ENCODE measurements at places on chromosomes 16 and 17. TPM values are rescaled to one million over a fixed set of nuclear protein-coding genes. Genes with fewer than 3 reads are reported as not detected.

DNA sequence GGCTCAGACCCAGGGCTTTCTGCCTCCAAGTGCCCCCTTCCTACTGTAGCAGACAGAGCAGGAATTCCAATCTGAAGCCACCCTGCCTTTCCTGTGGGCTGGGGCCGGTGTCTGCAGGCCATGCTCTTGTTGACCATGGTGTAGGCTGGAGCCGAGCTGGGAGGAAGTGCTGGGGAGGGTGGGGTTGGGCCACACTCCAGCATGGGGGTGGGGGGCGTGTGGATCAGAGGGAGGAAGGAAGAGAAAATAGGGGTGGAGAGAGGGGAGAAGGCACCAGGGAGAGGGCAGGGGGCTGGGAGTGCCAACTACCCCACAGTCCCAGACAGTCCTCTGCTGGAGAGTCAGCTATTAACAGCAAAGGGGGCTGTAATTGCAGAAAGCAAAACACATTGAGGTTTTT, 54.3 kb upstream of the JPH3 start:
- ATAC-seq = no peak

GRCh38 chr17:20133517-20133916, 124.4 kb downstream of the SPECC1 start:
- no peak for ATAC-seq

DNA sequence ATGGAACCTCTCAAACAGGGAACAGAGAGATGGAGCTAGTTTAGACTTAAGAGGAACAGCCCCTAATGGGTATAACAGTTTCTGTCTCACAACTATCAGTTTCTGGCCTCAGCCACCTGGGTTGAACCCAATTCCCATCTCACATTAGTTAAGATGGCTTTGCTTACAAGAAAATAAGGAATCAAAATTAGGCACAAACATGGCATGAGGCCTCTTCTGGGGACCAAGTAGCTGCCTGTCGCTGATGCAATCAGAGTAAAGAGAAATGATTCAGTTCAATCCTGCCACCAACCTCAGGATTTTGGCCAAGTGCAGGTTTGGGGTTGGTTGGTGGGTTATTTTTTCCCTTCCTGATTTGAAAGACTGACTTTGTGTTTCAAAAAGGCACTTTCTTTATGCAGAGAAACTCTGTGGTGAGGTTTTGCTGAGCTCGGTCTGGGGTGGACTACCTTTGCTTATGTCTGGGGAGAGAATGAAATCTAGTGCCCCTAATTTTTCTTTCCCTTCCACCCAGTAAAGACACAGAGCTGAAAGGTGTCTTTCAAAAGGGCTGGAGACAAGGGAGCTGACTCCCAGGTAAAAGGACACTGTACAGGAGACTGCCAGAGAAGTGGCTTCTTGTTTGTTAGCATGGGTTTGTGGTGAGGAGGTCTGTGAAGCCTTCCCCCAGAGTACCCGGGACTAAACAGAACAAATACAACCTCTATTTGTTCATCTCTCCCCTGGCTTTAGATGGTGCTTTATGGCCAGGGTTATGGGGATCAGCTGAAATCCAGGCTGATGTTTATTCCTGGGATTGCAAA, 44.8 kb upstream of the NFAT5 start:
- ATAC-seq = no peak

DNA sequence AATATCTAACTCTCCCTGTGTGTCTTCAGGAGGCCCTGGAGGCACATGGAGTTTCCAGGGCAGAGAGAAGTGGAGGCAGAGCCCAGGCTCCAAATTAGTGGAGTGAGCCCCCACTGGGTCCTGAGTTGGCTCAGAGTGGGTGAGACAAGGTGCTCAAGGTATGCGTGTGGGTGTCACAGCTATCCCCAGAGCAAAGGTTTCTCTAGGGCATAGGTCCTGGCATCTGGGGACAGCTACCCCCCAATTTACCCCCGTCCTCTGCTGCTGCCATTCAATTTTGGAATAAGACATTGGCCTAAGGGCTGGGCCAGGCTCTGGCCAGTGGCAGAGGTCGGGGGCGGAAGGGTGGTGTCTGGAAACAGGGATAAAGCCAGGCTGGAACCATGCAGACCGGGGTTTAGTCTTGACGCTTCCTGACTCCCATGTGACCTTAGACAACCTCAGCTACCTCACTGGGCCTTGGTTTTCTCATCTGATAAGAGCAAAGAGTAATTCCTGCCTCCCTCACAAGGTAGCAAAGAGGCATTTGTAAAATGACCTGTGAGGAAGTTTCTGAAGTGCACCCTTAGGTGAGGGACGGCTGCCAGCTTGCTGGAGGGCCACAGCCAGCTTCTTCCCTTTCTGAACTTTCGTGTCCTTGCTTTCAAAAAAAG, 78.2 kb upstream of the TMEM97 start:
- ATAC-seq = no peak

RNF112 gene
- 7.6 TPM for total RNA-seq

GRCh38 chr17:49438436-49439278, 24.0 kb upstream of the PHB1 start:
- no peak for ATAC-seq

SDR42E1 gene
- 2.0 TPM for total RNA-seq

DNA sequence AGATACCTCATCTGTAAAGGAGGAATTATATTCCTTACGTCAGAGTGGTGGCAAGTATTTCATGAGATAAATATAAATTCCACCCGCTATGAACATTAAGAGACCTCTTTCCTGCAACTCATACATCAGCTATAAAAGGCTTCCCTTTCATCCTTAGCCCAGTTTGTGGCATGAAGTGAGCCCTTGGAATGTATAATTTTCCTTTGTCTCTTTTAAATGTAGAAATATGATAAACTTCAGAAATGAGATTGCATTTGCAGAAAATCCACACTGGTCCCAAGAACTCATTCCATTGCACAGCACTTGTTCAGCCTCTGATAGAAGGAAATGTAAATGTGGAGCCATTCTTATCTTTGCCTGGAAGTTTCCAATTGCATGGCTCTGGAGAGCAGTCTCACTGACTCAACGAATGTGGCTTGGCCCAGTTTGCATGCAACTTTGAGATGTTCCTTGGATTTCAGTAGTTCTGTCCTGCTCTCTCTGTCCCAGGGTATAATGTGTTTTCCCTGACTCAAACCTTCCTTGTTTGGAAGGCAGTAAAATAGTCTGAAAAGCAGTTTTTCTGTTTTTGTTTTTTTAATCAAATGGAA, 746.4 kb downstream of the CDH11 start:
- no peak for ATAC-seq

- ATAC-seq = no peak
These were observed 415.9 kb downstream of the CA10 start for GRCh38 chr17:51742571-51742970.

- ATAC-seq = peak; percentile 42
These were observed 9.5 kb upstream of the TEKT3 start for GRCh38 chr17:15350777-15351477.

DNA sequence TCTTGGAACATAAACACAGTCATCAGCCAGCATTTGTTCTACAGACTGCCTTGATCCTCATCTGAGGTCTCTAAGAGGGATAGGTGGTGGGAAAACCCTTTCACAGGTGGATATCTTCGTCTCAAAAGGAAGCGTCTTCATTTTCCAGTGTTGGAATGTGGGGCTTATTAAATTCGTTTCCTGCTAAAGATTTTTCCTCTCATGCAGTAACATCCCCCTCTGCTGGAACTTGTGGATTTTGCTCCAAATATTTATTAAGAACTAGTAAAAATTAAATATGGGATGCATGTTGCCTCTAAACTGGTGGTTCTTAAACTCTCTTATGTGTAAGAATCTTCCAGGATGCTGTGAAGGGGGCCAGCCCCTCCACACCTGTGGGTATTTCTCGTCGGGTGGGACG, 20.1 kb upstream of the MLYCD start:
- ATAC-seq = no peak

DNA sequence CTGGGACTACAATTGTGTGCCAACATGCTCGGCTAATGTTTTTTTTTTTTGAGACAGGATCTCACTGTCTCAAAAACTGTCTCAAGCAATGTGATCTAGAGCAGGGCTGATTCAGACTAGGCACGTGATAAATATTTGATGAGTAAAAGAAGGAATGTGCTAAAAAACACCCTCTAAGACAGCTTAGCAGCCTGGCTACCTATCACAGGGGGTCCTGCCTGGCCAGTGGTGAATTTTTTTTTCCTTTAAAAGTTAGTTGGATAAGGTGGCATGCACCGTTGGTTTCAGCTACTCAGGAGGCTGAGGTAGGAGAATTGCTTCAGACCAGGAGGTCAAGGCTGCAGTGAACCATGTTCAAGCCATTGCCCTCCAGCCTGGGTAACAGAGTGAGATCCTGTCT, 14.8 kb upstream of the GPATCH8 start:
- ATAC-seq = no peak

GRCh38 chr16:71287911-71288310, 1.3 kb downstream of the CMTR2 start:
- no peak for ATAC-seq

SCARF1 gene
- 16.8 TPM for total RNA-seq

CLEC18C gene
- not detected for total RNA-seq

All from gastroesophageal sphincter (tissue), 4 donors.